ENCODE measurements at places on chromosomes 11 and 22.

DNA sequence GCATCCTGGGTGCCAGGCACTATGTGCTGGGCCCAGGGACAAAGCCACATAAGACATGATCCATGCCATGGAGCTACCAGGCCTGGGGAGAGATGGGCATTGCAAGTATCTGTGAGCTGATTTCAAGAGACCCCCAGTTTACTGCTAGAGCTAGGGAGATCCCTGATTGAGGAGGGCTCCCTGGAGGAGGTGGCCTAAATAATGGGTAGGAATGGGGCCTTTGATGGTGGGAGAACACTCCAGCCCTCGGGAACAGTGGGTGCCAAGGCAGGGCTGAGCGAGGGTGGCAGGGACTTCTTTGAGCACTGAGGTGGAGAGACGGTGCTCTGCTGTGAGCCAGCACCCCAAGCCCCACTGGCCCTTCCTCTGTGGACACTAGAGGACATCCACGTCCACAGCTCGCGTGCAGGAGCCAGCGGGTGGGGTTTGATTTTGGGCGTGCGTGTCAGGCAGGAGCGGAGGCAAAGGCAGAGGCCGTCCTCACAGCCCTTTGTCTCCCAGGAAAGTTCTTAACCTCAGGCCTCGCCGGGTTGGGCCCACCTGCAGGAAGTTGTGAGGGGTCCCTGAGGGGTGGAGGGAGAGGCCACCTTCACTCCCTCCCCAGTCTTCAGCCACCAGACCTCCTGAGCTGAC is 52.9 kb upstream of the PPARA start:
- DNase-seq = no peak

DNA sequence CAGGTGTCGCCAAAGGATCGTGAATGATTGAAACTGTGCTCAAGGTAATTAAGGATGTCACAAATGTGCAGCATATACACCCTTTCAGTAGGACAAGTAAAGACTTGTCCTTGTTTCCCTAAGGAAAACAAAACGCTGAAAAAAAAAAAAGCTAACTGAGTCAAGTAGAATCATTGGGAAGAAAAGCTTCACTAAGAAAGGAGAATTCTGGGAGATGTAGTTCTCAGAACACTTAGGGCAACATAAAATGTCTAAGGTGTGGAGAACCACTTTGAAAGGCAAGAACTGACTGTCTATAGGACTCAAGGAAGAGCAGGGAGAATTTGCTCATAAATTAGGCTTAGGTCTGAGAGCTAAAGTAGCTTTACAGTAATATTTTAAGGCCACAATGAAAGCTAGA is 2.9 kb upstream of the OR5T1 start:
- DNase-seq = no peak

DNA sequence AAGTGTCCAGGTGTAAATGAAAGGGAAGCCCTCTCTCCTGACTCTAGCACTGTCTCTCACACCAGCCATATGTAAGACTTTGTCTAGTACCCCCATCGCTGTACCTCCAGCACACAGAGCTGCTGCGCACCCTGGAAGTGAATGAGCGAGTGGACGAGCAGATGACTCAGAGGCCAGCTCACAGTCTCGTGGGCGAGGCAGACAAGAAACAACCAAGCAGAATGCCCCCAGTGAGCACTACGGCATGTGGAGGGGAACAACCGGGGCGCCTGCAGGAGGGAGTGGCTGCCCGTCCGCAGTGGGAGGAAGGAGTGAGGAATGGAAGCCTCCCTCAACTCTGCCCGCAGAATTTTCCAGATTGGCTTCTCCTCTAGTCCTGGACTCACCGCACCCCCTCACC is 46.4 kb downstream of the MCM5 start:
- peak; percentile 94 for DNase-seq

DNA sequence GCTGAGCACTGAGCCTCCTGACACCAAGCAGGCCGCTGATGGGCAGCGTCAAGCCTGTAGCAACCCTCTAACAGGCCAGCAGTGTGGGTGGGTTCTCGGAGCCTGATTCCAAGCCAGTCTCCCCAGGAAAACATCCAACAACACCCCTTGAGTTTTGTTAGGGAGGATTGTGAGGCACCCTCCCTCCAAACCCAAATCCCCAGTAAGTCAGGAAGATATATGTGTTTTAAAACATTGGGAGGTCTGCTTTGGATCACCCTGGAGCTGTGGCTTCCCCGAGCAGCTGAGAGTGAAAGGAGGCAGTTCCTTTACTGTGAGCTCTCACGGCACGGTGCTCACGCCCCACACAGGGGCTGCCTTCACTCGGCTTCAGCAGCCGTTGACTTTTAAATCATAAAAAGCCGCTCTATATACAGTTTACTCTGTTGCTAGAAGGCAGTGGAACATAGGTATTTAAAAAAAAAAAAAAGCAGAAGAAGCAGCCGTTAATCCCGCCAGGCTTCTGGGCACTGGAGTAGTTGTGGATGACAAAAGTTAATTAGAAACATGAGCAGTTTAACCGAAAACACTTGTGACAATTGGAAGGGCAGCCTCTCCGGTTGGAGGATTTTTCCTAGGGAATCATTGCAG is 218.6 kb downstream of the NAV2 start:
- DNase-seq = no peak

DNA sequence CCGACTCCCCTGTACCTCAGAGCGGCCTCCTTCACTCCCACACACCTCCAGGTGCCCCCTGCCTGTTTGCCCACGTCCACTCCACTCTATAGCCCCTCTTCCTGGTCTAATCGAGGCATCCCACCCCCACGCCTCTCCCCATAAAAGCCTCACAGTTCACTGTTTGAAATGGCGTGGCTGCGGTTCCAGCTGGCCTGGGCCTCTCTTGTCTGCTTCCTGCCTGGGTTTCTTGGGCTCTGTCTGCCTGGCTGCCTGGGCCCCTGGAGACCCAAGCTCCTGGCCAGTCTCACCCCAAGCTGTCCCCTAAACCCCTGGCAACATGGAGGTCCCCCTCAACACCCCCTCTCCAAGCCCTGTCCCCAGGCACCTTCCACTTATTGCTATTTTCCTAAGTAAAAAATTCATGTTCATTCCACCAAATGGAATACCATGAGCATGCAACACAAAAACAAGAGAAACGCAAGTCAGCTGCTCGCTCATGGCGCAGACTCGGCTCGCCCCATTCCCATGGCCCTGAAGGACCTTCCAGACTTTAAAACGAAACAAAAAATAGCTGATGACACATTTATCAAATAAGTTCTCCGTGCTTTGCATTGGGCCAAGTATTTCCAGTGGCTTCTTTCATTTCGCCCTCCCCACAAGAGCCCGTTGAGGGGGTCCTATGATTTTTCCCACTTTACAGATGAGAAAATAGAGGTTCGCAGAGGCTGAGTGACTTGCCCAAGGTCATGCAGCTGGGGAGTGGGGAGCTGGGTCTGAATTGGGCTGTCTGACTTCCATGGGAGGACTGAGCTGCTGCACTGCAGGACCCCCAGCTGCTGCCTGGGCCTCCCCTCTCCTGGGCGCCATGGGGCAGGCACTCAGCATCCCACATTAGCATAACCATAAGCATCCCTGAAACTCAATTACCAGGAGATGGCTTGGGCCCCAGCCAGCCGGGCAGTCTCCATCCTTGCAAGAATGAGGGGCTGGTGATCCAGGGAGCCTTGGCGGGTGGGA is 11.7 kb upstream of the FLRT1 start:
- no peak for DNase-seq

DNA sequence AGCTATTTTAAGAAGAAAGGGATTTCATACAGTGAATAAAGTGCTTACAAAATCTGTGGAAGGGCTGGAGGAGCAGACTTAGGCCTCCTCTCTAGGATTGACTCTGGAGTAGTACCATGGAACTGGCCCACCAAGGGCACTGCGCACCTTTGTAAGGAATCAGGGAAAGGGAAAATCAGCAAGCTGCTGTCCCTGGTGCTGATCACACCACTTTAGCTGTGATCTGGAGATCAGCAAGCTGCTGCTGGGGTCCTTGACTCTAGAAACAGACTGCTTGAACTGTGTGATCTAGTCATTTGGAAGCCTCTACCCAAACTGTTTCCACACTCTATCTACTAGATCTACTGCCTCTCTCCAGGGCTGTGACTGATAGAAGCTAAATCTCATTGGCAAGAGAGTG is 18.4 kb upstream of the TECTA start:
- peak; percentile 22 for DNase-seq

- DNase-seq = peak; percentile 93
Measured at GRCh38 chr11:59550842-59551658, 39.7 kb downstream of the OR4D9 start.

- no peak for DNase-seq
Measured at GRCh38 chr11:93734427-93735222, 6.7 kb downstream of the TAF1D start.

GRCh38 chr22:43013355-43014315 is 1.3 kb downstream of the PACSIN2 start:
- DNase-seq = no peak

- DNase-seq = no peak
Measured at GRCh38 chr22:48724899-48725298, 1102.8 kb downstream of the BRD1 start.

DNA sequence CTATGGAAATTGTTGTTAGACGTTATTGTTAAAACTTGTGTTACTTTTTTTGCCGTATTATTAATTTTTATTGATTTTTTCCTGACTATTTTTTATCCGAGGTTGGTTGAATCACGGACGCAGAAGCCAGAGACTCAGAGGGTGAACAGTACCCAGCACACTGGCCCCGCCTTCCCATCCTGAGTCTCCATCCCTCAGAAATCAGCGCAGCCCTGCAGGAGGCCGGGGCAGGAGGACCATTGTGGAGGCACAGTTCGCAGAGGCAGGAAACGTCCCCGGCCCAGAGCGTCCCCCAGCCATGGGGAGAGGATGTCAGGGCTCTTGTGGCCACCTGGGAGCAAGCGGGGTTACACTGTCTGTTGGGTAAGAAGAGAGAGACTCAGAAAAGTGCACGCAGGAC is 843.0 kb downstream of the BRD1 start:
- no peak for DNase-seq

GRCh38 chr22:49055406-49055805 is 772.3 kb downstream of the BRD1 start:
- DNase-seq = no peak

DNA sequence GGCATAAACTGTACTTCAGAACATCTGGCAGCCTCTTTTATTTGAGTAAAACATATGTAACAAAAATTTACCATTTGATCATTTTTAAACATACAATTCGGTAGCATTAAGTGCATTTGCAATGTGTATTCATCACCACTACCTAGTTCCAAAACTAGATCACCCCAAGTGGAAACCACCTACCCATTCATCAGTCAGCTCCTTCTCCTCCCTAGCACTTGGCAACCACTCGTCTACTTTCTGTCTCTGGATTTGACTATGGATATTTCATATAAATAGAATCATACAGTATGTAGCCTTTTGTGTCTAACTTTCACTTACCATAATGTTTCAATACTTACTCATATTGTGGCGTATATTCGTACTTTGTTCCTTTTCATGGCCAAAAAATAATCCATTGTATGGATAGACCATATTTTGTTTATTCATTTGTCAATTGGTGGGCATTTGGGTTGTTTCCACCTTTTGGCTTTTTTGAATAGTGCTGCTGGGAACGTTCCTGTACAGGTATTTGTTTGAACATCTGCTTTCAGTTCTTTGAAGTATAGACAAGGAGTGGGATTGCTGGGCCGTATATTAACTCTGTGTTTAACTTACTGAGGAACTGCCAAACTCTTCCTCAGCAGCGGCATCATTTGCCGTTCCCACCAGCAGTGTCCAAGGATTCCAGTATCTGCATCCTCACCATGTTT is 27.2 kb upstream of the ADORA2A start:
- no peak for DNase-seq

DNA sequence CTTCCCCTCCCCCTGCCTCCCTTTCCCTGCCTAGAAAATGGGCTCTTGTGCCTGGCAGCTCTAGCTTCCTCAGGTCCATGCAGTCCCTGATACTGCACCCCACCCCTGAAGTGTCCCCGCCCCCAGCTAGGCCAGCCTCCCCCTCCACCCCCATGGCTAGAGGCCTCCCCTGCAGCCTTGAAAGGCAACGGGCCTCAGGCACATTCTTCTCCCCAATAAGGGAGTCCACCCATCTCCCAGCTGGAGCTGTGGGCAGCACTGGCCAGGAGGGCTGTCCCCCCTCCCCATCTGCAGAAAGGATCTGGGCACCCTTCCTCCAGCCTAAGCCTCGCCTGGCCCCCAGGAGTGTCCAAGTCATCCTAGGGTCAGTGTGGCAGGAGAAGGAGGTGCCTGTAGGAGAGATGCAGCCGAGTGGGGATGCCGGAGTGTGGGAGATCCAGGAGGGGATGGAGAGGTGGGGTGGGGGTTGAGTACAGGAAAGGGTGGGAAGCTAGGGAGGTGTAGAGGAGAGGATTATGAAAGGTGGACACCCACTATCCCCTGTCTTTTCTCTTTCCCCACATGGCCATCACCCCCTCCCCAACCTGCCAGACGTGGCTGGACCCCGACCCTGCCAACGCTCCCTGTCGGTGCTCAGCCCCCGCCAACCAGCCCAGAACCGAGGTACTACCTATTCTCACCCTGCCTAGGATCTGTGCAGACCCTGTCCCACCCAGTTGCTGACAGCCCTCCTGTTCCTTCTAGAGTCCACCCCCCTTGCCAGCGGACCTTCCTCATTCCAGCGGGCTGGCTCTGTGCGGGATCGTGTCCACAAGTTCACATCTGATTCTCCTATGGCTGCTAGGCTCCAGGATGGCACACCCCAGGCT is 9.3 kb downstream of the SMTN start:
- no peak for DNase-seq

- no peak for DNase-seq
Measured at GRCh38 chr11:28542561-28542960, 434.4 kb downstream of the METTL15 start.

DNA sequence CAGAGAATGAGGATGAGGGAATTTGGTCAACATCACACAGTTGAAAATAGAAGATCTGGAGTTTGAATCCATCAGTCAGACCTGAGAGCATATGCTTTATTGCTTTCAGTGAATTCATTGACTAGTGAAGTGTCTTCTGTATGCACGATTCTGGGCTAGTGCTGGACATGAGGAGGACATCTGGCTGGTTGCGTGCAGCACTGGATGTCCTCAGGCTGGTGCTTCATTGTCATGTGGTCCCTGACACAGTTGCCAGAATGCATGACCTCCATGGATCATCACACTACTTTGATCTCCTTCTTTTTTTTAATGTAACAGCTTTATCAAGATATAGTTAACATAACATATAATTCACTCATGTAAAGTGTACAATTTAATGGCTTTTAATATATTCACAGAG is 44.5 kb upstream of the MMP7 start:
- DNase-seq = no peak

GRCh38 chr11:57491371-57492061 is 24.0 kb downstream of the SLC43A1 start:
- peak; percentile 41 for DNase-seq

DNA sequence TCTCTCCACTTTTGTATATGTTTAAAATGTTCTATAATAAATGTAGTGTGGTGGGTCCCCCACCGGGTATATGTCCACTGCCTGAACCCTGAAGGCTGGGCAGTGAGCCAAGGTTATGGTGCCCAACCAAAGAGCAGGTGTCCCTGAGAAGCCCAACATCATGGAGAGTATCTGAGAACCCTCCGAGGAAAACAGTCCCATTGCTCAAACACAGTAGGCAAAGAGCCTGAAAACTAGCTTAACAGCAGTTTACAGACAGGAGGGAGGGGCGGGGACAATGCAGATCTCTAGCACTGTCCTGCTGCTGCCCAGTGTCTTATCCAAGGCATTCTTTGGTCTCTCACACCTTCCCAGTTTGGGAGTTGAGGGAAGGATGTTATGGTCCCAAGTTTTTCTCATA is 91.0 kb downstream of the TMPRSS5 start:
- DNase-seq = no peak
